ENCODE measurements at places on chromosomes 4 and X.

- no peak for DNase-seq
Measured at GRCh38 chr4:67555447-67555846, 3.1 kb upstream of the STAP1 start.

- DNase-seq: no peak
Measured at GRCh38 chrX:27619975-27620374, 29.8 kb downstream of the DCAF8L2 start.

- DNase-seq: no peak
Measured at GRCh38 chrX:125378205-125378604, 58.5 kb downstream of the TEX13C start.

DNA sequence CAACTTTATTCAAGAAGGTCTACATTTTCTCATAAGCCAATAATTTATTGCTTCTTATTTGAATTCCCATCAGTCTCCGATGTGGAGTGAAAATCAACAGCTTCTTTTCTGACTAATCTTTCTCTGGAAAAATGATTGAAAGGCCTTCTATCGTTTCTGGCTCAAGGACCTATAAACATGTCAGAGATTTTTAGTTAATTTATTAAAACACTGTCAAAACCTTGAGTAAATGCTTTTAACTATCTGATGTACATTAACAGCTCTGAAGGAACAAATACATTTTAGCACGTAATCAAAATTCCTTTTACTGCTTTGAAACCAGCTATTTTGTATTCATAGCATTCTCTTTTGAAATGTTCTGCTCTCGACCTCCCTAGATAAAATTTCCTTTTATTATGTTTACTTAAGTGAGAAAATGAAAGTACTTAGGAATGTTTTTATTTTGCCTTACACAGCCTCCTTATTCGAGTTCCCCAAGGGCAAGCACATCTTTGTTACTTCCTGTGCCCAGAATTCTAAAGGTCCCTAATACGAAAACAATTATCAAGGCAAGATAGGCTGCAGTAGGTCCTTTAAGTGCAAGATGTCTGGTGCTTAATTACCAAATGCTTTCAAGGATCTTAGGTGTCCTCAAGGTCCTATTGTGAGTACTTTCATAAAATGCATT, 3.1 kb upstream of the ZFX start:
- DNase-seq: no peak

DNA sequence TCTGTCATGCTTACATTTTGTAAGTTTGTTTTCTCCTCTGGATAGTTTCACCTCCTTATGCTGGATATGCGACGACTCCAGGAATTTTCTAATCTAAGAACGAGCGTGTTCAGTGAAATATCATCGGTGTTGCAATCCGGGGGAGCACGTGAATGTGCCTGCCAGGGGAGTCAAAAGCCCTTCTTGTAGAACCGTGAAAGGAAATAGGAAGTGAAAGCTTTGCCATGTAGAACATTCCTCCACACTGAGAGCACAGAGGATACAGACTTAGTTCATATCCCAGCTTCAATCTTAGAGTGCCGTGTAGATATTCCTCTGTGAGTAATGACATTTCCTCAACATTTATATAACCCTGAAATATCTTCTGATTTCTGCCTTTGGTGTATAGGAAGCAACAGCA, 121.2 kb downstream of the VEGFC start:
- no peak for DNase-seq
